ENCODE measurements at places on chromosomes 5 and 9.
A peak's percentile ranks its signal among the peaks of the same experiment; 100 is the strongest.

GRCh38 chr5:37575541-37576489 is 196.7 kb downstream of the WDR70 start:
- no peak for DNase-seq

DNA sequence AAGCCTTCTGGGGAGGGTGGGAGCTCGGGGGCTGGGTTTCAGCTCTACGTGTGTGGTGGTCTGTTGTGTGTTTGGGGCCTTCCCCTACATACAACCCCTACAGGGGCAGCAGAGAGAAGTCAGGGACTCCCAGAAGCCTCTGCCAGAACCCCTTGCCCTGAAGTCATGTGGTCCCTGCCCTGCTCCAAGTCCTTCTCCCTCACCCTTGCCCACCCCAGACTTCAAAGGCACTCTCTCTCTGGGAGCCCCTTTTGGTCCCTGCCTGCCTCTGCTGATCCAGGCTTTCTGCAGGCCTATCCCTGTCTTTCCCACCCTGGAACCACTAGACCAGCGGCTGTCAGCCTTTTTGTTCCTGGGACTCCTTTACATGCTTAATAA is 61.1 kb upstream of the PSD2 start:
- DNase-seq = no peak

DNA sequence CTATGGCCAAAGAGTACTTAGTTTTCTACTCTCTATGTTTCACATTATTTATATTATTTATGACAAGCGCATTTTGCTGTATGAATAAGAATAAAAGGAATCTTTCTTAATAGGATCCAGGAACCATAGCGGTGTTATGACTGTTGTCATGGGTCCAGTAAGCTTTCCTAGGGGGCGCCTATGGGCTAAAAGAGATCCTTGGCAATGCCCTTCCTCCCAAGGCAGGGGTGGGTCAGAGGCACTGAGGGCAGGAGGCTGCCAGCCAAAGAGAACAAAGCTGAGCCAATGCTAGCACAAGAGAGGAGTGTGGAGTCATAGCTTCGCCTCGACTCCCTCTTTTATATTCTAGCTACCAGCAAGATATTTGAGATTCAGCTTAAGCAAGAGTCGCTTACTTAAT is 98.4 kb upstream of the GNAQ start:
- DNase-seq = no peak

DNA sequence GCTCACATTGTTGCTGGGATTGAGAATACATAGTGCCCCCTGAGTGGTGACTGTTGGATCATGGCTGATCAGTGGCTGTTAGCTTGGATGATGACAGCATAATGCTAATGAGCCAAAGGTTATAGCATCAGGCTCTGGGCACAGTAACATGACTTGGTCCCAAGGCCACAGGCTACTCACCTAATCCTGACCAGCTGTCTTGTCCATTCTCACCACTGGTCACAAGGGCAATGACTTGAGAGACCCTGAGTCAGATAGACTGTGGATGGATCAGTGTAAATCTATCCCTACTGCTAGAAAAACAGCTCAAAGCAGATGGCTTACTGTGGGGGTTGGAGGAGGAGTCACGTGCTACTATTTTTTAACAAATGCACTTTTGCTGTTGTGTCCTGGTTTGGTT is 74.7 kb downstream of the AOPEP start:
- no peak for DNase-seq

DNA sequence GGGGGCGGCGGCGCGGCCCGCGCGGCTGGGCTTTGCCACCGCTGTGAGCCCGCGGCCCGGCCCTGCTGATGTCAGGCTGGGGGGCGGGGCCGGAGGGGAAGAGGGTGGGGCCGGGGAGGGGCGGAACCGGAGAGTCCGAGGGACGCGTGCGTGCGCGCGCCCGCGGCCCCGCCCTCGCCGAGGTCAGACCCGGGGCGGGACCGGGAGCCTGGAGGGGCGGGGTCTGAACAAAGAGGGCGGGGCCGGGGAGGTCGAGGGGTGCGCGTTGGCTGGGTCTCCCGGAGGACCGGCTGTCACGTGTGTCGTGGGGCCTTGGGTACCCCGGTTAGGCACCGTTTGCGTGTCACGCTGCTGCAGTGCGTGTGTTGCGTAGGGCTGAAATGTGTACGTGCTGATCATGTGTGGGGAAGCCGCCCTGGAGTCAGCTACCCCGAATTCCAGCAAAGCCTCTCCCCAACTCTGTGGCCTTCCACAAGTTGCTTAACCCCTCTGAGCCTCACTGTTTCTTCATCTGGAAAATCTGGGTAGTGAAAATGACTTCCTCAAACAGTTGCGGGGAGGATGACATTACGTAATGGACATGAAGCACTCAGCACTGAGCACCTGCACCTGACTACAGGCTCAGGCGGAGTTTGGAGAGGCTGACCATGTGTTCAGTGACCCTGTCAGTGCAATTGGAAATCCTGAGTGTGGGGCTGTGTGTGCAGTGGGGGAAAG is at the start of gene RALGDS:
TSS of gene RALGDS (minus strand) at position 43 of the 717 bp plus-strand sequence. CDS start 86 bp downstream, outside the sequence.
- DNase-seq = peak; percentile 82

GRCh38 chr5:131259326-131259725 is 4.5 kb upstream of the CDC42SE2 start:
- DNase-seq = no peak

- no peak for DNase-seq
These were observed 310.4 kb upstream of the ZNF608 start for GRCh38 chr5:125056671-125057485.

DNA sequence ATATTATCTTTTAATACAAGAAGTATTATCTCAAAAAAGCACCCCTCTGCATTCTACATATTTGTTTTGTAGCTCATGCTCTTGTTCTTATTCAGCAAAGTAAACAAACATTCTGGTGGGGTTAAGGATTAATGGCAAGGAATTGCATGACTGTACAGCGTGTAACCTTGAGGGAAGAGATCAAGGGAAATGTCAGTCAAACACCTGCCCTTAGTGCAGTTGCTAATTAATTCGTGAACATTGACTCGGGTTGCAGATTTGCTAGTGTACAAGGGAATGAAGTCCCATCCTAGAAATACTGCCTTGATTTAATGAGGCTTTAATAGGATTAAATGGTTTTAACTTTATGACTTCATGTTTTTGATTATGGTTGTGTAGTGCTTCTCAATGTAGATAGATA is 1758.1 kb downstream of the MAT2B start:
- no peak for DNase-seq

GRCh38 chr9:134336924-134337323 is 10.7 kb downstream of the RXRA start:
- DNase-seq = no peak

- no peak for DNase-seq
These were observed 134.4 kb upstream of the RAI14 start for GRCh38 chr5:34521628-34522290.

DNA sequence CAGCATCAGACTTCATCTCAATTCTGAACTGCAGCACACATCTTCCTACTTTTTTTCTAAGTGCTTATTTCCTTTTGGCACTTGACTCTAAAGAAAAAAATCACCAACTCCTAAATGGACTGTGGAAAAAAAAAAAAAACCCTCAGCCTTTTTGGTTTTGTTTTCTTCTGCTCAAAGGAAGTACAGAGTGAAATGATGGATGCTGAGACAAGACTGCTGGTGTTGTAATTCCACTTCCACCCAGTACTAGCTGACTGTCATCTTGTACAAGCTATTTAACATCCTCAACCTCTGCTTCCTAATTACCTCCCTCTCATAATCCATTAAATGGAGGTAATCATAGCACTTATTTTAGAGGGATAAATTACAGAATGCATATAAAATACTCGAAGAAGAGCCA is 171.5 kb upstream of the GNA14 start:
- no peak for DNase-seq

- no peak for DNase-seq
These were observed at the start of gene UBE2QL1 for GRCh38 chr5:6448622-6449464. UBE2QL1 (plus strand) TSS chr5:6448859; CDS start chr5:6448894, 35 bp downstream.

- DNase-seq = no peak
These were observed 32.3 kb upstream of the KIF2A start for GRCh38 chr5:62273687-62274086.

DNA sequence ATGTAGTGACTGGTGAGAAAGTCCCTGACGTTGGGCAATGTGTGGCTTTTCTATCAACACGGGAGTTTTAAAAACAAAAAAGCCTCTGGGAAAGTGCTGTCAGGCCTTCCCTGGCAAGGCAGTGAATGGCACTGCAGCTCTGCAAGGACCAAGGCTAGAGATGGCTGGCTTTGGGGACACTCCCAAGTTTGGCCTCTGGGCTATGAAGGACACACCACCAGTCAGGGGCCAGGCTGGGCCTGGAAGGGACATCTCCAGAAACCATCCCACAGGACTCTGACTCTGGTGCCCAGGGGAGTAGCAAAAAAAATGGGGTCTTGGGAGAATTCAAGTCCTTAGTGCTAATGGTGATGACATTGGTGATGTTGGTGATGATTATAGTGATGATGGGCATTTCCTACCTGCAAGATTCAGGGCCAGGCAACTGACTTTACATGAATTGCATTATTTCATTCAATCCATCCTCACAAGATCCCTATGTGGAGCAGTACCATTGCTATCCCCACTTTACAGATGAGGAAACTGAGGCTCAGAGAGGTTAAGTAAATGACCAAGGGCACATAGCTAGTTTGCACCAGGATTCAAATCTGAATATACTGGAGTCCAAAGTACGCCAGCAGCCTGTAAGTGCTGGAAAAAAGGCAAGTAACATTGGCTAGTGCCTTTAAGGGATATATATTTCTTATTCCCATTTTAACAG is 2.6 kb upstream of the PPARGC1B start:
- DNase-seq = no peak

DNA sequence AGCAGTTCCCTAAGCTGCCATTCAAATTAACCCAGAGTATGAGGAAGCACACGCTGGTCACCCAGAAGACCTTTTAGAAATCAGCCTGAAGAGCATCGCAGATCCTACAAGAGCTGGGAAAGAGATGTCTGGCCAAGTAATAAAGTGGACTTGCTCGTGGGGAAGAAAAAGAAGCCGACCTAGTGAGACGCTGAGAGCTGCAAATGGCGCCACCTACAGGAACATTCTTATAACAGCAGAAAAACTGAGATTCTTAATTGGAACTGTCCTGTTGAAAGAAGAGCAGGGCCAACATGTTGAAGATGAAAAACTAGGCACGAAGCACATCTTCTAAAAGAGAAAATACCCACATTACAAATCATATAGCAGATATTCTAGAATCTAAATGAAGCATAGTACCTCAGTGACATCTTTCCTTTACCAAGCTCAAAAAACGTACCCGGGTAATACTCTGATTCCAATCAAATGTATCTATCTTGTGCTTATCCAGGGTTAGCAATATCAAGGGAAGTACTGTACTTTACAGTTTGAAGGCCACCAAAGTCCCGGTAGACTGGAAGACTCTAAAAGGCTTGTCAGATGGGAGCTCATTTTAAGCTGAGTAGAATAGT is 3.9 kb upstream of the GNAQ start:
- peak; percentile 74 for DNase-seq

DNA sequence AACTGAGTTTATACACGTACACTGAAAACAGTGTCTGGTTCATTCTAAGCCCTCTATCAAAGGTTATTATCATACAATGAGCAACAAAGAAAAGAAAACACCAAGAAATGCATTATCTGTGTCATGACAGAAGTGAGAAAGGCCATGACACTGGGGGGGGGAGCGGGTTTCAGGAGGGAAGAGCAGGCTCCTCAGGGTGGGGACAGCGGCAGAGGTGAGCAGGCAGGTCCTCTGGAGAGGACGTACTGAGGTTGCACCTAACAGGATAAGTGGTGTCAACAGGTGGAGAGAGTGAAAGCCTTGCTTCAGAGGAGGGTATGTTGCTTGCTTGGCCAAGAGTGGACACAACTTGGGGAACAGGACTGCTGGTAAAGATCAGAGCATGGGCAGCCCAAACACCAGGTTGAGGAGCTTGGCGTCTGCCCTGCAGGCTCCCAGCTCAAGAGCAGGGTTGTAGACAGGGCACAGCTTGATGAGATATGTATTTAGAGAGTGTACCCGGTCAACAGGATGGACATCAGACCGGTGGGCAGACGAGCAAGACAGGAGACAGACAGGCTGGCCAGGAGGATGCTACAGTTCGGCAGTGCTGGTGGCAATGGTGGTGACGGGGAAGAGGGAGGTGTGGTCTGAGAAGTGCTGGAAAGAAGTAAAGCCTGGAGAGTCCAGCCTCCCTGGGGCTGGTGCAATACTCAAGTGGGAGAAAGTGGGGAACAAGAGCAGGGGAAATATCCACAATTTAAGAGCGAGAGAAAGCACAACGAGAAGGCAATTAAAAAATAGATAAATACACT is 10.3 kb downstream of the WHRN start:
- no peak for DNase-seq

DNA sequence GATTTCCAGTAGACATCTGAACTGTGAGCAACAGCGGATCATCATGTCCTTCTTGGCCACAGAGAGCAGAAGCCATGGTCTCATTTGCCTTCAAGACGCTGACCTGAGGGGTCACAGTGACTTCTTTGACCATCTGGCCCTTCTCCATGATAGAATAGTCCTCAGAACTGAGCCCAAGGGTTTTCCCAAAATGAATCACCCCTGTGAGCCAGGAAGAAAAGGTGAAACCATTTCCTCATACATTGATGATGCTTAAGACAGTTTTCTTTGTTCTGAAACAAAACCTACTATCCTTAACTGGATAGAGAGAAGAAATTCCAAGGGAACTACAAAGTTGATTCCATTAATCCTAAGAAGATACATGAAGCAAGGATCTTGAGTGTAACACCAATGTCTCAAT is 503.9 kb downstream of the CTNND2 start:
- DNase-seq = no peak

- DNase-seq = peak; percentile 79
These were observed 22.2 kb downstream of the TNFSF8 start for GRCh38 chr9:114908104-114908622.

DNA sequence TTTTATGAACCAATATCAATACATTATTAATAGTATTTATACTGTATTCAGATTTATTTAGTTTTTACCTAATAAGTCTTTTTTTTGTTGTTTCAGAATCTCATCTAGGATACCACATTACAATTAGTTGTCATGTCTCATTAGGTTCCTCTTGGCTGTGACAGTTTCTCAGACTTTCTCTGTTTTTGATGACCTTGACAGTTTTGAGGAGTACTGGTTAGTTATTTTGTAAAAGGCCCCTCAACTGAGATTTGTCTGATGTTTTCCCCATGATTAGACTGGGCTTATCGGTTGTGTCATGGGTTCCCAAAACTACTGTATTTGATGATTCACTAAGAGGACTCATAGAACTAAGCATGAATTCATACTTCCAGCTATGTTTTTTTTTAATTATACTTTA is 56.3 kb downstream of the RNF180 start:
- no peak for DNase-seq

DNA sequence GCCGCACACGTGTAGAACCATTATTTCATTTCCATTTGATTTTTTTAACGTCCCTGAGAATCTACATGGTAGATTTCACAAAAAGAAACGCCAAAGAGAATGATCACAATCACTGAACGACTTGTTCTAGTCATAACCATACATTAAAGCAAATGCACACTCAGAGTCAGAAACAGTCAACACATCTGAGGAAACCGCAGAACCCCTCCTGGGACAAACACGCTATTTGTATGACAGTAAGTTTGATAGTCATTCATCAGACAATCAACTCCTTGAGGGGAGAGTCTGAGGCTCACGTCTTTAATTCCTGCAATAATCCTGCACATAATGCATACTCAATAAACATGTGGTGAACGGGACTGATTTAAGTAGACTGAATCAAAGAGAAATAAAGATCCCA is 129.2 kb downstream of the MED27 start:
- no peak for DNase-seq
